Stimulated activated CD8-positive, alpha-beta memory T cell treated with anti-CD3 and anti-CD28 coated beads, Interleukin-15, amount 100 ng/mL, for 48 hours (primary cell): ENCODE measurements at places on chromosomes 11 and 22.

GRCh38 chr11:108008656-108009496 lies at the start of gene CUL5:
Gene CUL5 (plus strand): TSS chr11:108008898. CDS start chr11:108009349, 451 bp downstream.
- peak; percentile 83 for DNase-seq

DNA sequence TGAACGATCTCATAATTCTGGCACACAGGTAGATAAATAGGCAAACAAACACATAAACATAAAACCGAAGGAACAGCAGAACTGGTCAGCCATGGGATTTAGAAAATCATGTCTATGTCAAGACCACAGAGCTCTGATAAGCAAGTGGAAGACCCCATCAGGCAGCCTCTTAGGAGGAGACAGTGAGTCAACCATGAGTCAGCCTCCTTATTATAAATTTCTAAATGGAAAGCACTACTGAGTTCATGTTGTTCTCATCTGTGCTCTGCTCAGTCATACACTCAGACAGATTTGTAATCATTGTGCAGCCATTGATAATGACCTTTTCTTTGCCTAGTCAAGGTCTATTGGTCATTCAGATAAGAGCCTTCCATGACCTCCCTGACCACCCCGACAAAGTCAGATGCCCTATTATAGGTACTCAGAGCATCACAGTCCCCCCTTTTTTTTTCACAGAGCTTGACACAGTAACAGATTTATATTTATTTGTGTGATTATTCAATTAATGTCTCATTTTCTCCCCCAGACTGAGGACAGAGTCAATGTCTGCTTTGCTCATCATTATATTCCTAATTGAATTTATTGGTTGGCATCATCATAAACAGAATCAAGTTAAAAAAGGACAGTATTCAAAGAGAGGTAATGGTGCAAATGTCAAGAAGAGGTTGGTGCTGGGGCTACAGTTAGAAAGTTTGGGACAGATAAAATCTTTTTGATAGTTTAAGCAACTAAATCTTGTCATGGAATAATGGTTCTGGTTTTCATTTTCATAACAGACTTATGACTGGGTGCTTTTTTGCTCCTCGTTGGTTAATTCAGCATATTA lies 579.7 kb upstream of the CCDC90B start:
- no peak for DNase-seq

- no peak for DNase-seq
Measured at GRCh38 chr22:17269224-17269606, 50.0 kb upstream of the ADA2 start.

GRCh38 chr22:22840780-22841179 lies 46.8 kb upstream of the IGLL5 start:
- DNase-seq = no peak

GRCh38 chr22:37830093-37830842 lies 7.1 kb downstream of the GALR3 start:
- DNase-seq = no peak

DNA sequence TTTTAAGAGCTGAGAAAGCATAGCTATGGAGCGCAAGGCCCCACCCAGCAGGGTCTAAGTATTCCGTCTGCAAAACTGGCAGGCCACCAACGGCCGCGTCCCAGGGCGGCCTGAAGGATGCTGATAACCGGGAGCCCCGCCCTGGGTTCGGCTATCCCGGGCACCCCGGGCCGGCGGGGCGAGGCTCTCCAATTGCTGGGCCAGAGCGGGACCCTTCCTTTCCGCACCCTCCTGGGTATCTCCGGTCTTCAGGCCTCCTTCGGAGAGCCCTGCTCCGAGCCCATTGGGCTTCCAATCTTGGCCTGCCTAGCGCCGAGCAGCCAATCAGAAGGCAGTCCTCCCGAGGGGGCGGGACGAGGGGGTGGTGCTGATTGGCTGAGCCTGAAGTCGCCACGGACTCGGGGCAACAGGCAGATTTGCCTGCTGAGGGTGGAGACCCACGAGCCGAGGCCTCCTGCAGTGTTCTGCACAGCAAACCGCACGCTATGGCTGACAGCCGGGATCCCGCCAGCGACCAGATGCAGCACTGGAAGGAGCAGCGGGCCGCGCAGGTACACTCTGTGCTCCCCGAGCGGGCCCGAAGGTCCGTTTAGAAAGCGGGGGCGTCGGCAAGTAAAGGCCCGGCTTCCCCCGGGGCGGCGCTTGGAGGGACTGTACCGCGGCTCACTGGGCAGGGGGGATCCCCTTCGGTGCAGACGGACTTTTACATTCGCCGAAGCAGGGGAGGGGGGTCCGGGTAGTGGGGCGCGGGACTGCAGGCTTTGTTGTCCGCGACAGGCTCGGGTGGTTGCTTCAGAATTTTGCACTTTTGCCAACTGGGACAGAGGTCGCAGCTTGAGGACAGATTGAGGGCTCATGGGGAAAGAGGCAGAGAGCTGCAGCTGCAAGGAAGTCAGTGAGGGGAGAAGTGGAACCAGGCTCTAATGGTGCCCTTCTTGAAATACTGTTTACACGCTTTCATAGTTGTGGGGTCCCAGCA lies at the start of gene CAT:
Gene CAT, plus strand, starts transcription at position 406 of the 979 bp plus-strand sequence. Its CDS starts 80 bp downstream, at position 486.
- peak; percentile 96 for DNase-seq

- DNase-seq = peak; percentile 2
Measured at GRCh38 chr11:116454020-116454645, 318.7 kb downstream of the BUD13 start.

GRCh38 chr11:1894759-1895158 lies 3.1 kb upstream of the PRR33 start:
- no peak for DNase-seq

DNA sequence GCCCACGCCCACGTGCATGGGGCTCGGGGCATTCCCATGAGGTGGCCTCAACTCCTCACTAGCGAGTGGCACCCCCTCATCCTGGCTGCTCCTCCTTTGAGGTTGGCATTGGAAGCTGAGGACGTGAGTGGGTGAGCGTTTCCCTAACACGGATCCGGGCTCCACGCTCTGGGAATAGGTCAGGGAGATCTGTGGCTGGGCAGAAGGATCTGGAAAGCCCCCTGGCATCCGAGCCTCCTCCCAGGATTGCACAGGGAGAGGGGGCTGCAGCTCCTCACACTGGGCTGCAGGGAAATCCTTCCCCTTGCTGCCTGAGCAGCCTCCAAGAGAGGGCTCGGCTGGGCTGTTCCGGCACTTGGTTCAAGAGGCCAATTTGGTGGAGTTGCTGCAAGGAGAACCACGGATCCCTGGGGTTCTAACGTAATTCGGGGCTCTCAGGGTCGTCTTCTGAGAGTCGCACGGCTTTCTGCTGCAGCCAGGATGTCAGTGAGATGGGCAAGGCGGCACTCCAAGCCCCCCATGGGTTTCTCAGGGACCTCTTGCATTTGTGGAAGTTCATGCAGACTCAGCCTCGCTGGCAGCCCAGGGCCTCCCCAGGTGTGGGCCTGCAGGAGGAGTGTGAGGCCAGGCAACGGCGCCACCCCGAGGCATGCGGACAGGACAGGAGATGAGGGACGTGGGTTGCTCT lies 1119.0 kb downstream of the BRD1 start:
- no peak for DNase-seq

- no peak for DNase-seq
Measured at GRCh38 chr22:33035272-33035863, 22.8 kb downstream of the SYN3 start.

DNA sequence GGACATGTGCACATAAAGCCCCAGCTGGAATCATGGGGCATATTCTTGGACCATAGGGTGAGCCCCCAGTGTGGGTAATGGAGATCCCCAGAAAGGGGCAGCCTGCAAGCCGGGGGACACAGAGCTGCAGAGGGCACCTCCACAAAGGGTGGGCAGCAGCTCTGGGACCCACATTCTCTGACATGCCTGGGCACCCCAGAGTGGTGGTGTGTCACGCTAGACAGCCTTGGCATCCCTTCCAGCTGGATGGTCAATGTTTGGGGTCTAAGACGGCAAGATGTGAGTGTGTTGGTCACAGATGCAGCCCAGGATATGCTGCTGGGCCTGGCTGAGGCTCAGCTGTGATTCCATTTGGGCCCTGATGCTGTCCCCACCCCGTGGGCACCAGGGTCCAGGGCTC lies 9.7 kb downstream of the ADORA2A start:
- no peak for DNase-seq

DNA sequence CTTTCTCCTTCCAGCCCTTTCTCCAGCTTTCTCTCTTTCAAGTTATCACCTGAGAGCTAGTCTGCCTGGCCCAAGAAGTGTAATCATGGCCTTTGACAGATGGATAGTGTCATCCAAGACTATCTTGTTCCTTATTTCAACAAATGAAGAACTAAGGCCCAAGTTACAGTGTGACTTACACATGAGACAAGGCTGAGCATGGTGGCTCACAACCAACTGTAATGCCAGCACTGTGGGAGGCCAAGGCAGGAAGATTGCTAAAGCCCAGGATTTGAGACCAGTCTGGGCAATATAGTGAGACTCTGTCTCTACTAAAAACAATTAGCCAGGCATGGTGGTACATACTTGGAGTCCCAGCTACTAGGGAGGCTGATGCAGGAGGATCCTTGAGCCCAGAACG lies 3.7 kb upstream of the RANGAP1 start:
- no peak for DNase-seq

- no peak for DNase-seq
Measured at GRCh38 chr11:89420981-89421380, 70.2 kb downstream of the NOX4 start.

DNA sequence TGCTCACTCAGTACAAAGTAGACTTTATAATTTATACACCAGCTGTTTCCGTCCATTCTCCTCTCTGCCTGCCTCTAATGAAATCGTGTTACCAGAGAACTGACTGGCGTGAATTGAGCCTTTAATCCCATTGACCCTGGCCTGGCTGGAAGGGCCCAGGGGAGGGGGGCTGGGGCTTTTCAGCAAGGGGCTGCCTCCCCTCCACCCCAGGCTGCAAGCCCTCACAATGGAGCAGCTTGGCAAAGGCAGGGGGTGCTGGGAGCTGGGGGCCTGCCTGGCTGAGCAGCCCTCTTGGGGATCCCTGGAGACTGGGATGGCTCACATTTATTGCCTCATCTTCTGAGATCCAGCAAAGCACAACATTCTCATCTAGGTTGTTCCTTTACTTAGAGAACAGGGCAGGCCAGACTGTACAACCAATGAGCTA lies 25.8 kb upstream of the LMO1 start:
- DNase-seq = no peak

GRCh38 chr11:47566149-47566698 lies 825 bp downstream of the PTPMT1 start:
- DNase-seq = no peak

- DNase-seq = no peak
Measured at GRCh38 chr11:1157341-1157644, 460 bp upstream of the MUC5AC start.

- no peak for DNase-seq
Measured at GRCh38 chr11:17579451-17579850, 32.4 kb downstream of the OTOG start.

DNA sequence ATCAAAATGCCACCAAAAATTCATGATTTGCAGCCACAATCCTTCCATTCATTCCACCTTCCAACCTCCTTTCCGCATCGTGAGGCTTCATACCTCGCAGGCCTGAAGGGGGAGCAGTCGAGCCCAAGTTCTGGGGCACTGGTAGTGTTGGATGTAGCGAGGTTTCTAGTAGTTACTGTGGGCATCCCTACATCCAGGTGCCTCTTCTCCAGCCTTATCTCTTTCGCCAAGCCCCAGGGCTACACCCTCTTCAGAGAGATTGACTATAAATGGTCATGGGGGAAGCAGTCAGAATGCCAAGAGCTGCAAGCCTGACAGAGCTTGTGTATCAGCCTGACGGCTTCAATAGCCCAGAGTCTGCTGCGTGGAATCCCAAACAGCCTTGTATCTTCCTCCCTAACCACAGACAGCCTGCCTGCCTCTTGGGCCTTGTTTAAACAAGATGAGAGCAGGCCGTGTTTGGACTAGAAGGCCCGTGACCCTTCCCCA lies 28.9 kb downstream of the CLMP start:
- no peak for DNase-seq

- DNase-seq = no peak
Measured at GRCh38 chr11:47460571-47461235, 11.8 kb upstream of the RAPSN start.

DNA sequence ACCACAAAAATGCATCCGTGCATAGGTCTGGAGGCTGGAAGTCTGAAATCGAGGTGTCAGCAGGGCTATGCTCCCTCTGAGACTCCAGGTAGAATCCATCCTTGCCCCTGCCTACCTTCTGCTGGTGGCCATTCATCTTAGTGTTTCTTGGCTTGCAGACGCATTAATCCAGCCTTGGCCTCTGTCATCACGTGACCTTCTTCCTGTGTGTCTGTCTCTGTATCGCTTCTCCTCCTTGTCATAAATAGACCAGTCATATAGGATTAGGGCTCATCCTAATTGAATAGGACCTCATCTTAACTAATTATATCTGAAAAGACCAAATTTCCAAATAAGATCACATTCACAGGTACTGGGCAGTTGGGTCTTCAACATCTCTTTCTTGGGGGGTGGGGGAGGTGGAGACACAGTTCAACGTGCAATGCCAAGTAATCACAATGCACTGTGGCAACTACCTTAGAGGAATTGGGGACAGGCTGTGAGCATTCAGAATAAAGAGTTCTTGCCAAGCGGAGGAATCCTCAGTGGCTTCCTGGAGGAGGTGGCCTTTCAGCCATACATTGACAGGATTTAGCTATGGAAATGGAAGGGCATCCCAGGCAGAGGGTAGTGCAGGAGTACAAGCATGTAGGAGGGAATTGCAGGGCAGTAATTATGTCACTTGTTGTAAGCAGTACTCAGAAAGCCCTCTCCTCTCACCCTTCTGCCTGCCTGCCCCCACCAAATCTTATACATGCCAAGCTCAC lies 96.2 kb upstream of the SYT13 start:
- no peak for DNase-seq

DNA sequence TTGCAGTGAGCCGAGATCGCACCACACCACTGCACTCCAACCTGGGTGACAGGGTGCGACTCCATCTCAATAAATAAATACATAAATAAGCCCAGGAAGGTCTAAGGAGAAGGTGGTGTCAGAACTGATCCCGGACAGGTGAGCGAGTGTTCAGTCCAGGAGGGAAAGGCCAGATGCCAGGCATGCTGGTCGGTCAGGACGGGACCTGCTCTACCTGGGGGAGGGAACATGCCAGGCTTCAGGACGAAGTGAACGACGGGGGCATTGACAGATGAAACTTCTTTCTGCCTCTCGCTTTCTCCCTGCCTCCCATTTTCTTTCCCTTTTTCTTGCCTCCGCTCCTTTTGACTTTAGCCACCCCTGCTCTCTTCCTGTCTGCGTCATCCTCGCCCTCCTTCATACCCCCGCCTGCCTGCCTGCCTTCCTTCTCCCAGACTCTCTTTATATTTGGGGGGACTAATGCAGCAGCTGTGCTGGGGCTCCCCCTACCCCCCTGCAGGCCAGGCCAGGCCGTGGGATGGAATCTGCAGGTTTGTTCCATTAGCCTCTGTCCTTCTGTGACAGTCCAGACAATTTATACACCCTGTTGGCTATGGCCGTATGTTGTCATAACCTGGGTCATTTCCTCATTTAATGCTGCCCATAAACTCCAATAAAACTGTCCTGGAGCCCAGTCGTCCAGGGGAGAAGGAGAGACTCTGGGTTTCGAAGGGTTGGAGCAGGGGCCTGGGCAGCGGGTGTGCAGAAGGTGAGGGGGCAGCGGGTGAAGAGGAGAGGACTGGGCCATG lies 209.2 kb upstream of the TBCEL start:
- DNase-seq = no peak

- DNase-seq = no peak
Measured at GRCh38 chr11:72010529-72011233, 12.0 kb downstream of the IL18BP start.
